ENCODE measurements at places on chromosomes 1 and 21.
A peak's percentile ranks its signal among the peaks of the same experiment; 100 is the strongest.

- no peak for DNase-seq
Observed at GRCh38 chr21:15848634-15849560, 119.1 kb downstream of the USP25 start.

DNA sequence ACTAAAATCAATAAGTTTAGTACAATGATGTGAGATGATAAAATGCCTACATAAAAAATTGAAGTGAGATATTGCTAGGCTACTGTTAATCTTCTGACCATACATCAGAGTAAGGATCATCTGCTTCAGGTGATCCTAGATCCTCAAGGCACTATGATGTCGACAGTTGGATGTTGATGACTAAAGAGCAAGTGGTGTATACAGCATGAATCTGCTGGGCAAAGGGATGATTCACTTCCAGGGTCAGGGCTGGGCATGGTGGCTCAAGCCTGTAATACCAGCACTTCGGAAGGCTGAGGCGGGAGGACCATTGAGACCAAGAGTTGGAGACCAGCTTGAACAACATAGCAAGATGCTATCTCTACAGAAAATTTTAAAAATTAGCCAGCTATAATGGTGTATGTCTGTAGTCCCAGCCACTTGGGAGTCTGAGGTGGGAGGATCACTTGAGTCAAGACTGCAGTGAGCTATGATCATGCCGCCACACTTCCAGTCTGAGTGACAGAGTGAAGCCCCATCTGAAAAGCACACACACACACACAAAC is 24.6 kb downstream of the NUF2 start:
- DNase-seq: no peak

DNA sequence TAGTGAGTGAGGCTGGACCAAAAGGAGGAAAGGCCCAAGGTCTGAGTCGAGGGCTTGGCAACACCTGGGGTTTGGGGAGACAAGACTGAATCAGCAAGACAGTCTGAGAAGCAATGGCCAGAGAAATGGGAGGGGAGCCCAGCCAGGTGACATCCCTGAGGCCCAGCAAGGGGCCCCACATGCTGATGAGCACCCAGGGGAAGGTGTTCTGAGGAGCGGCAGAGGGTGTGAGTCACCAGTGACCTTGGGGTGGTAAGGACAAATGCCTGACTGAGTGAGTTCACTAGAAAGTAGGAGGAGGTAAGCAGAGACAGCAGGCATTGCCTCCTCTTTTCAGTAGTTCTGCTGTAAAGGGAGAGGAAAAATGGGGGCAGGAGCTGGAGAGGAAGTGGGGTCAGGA is 192.4 kb upstream of the GALNT2 start:
- DNase-seq: no peak

DNA sequence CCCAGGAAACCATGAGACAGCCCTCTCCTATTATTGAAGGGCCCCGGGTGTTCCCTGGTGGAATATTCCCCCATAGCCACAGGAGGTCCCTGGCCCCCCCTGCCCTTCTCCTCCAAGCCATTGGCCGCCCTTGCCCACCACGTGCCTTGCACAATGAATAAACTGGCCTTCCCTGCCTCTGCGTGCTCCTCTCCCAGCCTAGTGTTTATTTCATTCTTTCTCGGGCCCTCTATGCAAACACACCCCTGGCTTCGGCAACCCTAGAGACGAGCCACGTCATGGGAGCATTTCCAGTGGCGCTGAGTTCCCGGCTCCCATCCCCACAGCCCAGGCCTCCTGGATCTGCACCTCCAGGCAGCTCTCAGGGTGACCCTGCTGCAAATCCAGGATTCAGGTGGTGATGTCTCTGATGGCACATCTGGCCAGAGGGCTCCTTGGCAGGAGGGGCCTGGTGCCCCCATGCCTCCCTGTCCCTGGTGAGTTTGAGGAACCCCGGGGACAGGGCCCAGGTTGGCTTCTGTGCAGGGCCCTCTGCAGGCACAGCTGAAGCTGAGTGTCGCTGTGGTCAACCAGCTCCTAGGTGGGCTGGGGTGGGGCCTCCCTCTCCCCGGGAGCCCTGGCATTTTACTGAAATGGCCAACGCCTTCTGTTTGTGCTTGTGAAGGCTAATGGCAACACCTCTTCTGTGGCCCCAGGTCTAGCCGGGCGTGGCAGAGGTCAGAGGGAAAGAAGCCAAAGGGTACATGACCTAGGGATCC is 6.2 kb downstream of the KRTAP10-12 start:
- DNase-seq: no peak

- no peak for DNase-seq
Observed at GRCh38 chr1:29383746-29384371, 147.5 kb downstream of the PTPRU start.

GRCh38 chr1:56200442-56200841 is 378.9 kb downstream of the PLPP3 start:
- DNase-seq: no peak

DNA sequence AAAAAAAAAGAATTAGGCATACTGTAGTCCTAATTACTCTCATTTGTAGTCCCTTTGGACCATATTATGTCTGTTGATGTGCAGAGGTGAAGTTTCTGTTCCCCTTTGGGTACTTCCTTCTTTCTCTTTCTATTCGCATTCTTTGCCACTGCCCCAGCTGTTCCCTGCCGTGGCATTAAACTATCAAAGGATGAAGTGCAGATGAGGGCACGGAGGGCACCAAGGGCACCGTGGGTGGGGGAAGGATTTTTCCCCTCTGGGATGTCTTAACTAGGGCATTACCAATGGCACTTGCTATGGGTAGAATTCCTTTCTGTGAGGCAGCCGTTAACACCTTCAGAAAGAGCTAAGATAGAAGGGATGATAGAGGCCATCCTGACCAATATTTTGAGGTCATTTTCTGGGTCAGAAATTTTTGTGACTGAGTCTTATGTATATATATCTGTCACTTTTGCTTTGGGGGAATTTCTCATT is 4.9 kb upstream of the MAPKAPK2 start:
- no peak for DNase-seq

- no peak for DNase-seq
Observed at GRCh38 chr1:91499904-91500755, 521 bp upstream of the CDC7 start.

DNA sequence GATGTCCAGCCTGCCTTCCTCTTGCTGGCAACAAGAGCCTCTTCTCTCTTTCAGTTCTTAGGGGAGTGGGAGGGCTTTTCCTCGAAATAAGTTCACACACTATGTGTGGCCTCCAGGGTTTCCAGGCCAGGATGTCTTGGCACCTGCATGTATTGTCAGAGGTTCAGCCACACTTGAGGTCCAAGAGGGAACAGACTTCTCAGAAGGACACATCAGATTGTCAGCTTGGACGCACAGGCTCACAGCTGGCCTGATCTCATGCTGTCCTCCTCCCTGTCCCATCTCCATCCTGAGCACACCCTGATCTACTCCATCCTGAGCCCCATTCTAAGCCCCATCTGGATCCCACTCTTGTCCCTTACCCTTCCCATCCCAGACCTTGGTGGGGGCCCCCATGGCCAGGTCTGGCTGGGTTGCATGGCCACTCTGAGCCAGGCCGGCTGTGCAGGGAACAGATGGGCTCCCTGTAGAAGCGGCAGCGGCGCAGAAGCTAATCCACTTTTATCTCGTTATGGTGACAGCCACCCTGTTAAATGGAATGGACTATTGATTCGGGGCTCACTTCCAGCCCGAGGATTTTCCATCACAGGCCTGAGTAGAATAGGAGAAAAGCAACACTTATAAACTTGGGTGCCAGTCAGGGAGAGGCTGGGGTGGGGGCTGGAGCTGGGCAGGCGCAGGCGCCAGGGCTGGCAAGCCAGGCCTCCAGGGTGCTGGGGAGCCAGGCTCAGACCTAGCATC is 85.1 kb upstream of the CSF3R start:
- DNase-seq: no peak

DNA sequence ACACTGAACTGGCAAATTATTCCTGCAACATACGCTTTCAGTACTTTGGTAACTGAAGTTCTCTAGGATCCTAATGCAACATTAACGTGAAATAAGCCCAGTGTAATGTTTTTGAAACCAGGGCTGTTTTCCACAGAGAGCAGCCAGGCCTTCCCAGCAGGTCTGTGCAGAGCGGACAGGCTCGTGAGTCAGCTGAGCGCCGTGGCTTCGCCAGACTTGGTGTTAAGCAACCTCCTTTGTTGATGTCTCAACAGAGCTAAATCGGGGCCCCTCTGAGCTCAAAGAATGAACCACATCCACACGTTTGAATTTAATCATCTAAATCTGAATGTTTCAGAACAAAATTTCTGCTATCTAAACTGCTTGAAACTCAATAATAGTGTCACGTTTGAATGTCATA is 181.8 kb upstream of the FMN2 start:
- DNase-seq: no peak

- DNase-seq: no peak
Observed at GRCh38 chr1:54069791-54070170, 16.4 kb downstream of the TCEANC2 start.

GRCh38 chr1:101238031-101238628 is 1.3 kb downstream of the S1PR1 start:
- DNase-seq: peak; percentile 59

Measured in activated CD8-positive, alpha-beta memory T cell treated with anti-CD3 and anti-CD28 coated beads for 4 hours (primary cell).